Inflammatory macrophage (primary cell): ENCODE measurements at places on chromosomes 7 and 10.

DNA sequence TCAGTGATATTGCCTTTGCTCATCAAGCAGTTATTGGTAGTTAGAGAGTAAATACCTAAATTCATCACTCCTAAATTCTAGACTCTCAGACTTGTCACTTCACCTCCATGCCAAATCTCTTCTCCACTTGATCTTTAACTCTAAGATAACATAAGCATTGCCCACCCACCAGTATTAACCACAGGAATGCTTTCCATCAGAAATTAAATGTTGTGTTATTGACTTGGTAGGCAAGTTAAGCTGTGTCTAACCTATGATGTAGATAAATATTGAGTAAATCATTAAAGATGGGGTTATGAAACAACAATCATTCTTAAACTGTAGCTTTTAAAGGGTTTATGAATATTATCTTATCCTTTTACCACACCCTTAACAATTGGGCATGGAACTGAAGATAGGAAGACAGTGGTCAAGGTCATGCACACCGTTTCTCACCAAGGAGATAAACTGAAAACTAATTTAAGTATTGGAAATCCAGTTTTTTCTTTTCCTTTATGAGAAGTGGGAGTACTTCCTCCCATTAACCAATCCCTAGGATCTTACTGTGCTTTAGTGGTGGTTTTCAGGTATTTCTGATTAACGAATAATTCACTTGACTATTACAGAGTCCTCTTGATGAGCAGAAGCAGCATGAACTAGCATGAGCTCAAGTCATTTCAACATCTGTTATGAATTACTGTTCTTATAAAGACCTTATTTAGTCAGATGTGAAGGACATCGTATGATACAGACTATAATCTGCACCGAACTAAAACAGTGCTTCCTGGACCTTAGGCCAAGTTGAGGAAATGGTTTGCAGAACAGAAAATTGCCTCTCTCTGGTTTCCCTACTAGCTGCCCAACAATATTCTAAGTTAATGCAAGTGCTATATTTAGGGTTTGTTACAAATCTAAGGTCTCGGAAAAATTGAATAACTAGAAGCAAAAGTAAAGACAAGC lies 142.0 kb downstream of the LCOR start:
- peak; percentile 9 for DNase-seq

- peak; percentile 95 for DNase-seq
Observed at GRCh38 chr7:30184791-30185487, 50.2 kb downstream of the MTURN start.

GRCh38 chr7:147047696-147048095 lies 931.1 kb downstream of the CNTNAP2 start:
- no peak for DNase-seq

GRCh38 chr7:47796347-47796746 lies 151.9 kb downstream of the PKD1L1 start:
- DNase-seq, result no peak
